ENCODE measurements at places on chromosomes 2 and 18.

DNA sequence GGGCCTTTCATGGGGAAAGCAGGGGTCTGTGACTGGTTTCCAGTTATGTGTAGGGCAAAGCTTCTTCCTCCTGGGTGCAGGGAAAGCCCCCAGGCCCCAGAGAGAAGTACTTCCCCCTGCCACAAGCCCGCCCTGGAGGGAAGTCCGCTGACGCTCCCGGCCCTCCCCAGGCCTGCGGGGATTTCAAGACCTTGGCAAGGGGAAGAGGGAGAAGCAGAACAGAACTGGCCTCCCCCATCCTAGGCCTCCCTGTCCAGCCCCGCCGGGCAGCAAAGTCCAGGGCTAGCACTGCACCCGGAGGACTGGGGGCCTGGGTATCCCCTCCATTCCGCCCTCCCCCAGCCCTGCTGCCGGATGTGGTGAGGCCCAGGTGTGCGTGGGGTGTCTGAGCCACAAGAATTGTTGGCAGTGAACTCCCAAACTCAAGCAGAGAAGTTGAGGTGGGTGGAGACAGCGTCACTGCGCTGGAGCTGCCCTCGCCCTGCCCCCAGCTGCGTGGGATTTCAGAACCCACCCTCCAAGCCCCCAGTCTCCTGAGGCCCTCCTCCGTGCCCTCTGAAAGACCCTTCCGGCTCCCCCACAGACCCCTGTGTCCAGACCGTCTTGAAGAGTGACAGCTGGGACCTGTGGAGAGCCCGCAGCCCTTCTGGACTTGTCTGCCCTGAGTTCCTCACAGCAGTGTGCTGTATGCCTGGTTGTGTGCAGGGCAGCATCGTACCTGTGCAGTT, 1.1 kb upstream of the DUSP2 start:
- DNase-seq: peak; percentile 79

GRCh38 chr2:23680951-23681350, 246.0 kb downstream of the ATAD2B start:
- no peak for DNase-seq

- DNase-seq: no peak
Observed at GRCh38 chr2:159082119-159082518, 113.7 kb downstream of the TANC1 start.

- DNase-seq: no peak
Observed at GRCh38 chr2:189566046-189566445, 14.5 kb downstream of the SLC40A1 start.

DNA sequence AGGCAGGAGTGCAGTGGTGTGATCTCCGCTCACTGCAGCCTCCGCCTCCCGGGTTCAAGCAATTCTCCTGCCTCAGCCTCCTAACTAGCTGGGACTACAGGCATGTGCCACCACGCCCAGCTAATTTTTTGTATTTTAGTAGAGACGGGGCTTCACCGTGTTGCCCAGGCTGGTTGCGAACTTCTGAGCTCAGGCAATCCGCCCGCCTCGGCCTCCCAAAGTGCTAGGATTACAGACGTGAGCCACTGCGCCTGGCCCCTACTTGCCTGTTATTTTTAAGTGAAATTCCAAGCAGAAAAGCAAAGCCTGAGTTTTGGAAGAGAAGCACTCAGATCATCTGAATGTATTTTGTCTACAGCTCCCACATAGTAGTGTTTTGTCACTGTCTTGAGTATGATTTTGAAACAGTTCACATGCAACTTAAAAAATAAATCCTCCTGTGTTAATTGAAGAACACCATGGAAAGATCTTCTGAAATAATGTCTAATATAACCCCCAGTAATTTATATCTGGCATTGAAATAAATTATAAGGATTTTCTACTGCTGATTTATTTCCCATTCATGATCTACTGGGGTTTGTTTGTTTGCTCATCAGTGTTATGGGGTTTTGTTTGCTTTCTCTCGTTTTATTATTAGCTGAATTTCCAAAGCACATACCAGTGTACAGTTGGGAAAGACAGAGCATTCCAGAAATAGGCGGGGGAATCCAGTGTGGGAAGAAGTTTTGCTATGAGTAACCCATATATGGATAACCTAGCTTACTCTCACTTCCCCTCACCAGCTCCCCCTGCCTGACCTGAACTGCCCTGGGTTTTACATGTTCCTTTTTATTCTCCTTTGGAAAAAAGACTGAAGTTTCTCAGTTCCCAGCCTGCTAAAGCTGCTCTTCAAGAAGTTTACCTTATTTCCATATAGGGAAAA, 80.1 kb upstream of the MAP3K20 start:
- DNase-seq: no peak

DNA sequence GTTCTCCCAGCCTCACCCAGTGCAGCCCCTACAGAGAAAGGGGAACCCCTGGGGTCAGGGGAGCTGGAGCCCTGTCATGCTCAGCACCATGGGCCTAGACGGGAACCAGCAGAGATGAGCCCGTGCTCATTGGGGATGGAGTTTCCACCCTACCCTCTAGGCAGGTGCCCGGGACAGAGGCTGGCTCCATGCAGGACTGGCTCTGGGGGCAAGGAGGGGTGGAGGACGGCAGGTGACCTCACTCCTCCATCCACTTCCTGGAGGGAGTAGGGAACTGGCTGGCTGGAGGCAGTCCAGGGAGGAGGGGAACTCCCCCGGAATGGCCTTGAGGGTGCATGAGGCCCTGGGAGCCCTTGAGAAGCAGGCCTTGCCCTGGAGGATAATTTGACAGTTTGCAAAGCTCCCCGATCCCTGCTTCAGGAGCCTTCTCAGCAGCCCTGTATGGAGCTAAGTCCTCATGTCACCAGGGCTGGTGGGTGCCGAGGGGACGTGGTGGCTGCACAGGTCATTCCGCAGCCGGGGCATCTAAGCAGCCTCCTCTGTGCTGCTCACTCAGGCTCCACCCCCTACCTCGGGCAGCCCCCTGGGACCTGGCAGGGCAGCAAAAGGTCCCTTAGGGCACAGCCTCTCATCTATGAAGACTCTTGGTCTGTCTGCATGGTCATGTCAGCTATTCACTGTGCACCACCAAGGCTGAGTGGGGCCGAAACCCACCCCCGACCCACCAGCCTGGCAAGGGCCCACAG, 2.1 kb downstream of the NEURL3 start:
- DNase-seq: no peak

GRCh38 chr18:12468445-12468844, 60.7 kb downstream of the PRELID3A start:
- no peak for DNase-seq

DNA sequence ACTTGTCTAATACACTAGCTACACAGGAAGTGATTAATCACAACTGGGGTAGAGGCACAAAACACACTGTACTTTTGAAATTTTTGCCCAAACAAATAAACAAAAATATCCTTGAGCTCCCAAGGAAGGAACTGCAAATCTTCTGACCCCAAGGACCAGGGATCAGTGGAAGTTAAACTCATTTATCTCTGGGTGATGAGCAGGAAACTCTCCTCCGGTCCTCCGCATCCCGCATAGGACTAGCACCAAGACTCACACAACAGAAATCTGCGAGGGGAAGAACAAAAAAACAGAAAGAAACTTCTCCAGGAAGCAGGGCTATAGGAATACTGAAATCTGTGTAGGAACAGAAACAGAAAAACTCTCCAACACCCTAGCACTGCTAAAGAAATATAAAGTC, 650.3 kb downstream of the DCDC2C start:
- no peak for DNase-seq

DNA sequence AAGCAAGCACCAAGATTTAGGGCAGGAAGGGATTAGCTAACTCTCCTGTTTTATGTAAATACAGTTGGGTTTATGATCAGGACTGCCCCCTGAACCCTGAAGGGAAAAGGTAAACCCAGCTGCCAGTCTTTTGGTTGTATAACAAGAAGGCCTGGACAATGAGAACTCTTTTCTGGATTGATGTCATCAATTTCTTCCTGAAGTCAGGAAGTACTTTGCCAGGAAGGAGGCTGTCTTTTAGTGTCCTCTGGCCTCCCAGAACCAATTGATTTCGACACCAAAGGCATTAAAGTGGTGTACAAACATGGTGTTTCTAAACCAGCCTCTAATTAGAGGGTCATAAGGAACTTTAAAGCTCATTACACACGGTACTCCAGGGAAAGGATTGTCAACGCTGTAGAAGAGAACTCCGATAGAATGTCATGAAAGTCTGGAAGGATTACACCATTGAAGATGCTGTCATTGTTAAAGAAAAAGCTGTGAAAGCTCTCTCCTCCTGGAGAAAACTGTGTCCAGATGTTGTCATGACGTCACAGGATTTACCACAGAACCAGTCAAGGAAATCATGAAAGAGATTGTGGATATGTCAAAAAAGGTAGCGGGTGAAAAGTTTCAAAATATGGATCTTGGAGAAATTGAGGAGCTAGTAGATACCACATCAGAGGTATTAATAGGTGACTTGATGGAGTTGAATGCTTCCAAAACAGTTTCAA, 78.8 kb downstream of the ANKRD12 start:
- no peak for DNase-seq

GRCh38 chr2:68365087-68365486, at the start of gene PLEK:
Gene PLEK, plus strand, starts transcription at chr2:68365282. Its CDS starts 70 bp downstream, at chr2:68365352.
- DNase-seq: no peak

DNA sequence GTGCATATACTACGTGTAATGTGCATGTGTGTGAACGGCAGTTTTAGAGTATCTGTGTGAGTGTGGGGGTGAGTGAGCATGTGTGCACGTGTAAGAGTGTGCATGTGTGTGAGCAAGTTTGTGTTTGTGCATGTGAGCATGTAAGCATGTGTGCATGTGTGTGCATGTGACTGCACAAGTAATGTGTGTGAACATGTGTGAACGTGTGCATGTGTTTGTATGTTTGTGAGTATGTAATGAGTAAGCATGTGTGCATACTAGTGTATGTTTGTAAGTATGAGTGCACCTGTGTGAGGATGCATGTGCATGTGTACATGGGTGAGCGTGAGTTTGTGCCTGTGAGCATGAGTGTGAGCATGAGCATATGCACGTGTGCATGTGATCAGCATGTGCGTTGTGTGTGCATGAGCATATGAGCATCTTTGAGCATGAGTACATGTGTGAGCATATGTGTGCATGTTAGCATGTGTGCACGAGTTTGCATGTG, 90.7 kb downstream of the ZNF516 start:
- DNase-seq: no peak

GRCh38 chr2:181438261-181438660, 18.9 kb upstream of the ITGA4 start:
- no peak for DNase-seq

DNA sequence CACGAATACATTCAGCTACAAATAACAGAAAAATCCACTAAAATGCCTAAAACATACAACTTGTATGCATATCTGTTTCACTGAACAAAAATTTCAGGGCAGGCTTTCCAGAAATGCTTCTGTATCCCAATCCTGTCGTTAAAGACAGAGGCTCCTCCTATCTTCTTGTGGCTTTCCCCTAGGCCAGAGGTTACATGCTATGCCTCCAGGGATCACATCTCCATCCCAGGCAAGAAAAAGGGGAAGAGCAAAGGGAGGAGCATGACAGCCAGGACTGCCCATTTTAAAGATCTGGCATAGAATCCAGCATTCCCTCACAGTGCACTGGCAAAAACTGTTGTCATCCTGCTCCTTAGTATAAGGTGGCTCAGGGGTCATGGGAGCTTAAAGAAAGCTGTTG, 268.7 kb upstream of the SETBP1 start:
- DNase-seq: no peak

GRCh38 chr18:72339976-72340375, 204.2 kb downstream of the CBLN2 start:
- no peak for DNase-seq

GRCh38 chr2:85754313-85755095, 713 bp downstream of the ATOH8 start:
- DNase-seq: no peak

DNA sequence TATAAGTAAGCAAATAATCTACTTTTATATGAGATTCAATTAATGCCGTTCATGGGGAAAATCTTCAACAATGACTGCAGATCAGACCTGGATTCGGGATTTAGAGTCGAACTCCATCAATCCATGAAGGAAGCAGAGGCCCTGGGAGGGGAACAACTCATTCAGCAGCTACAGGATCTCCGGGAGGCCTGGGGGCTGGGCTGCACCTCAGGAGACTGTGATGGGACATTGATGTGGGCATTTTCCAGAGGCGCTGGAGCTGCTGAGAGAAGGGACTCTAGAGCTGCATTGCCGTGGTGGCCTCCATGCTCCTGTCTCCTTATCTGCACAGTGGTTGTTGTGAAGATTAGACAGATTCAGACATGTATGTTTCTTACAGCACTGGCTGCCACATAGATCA, 76.9 kb downstream of the MYT1L start:
- no peak for DNase-seq

DNA sequence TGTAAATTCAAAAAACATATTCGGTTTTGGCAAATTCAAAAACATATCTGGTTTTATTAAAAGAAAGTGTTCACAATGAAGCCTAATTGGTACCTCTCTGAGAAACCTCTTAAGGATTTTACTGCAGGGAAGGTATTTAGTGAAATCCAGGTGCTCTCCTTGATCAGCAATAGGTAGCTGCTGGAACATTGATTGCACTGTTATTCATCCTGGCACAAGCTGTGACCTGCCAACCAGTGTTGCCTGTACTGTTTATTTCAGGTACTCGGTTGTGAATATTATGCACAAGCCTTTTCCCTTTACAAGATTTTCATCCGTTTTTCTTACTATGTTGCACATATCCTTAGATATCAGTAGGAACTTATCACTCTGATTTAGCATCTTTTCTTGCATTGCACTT, 155.8 kb upstream of the ZEB2 start:
- DNase-seq: no peak

- no peak for DNase-seq
Observed at GRCh38 chr2:238027058-238027457, 33.7 kb upstream of the SCLY start.

All from activated T-helper 1 cell treated with anti-CD3 and anti-CD28 coated beads, Interleukin-2, amount 50 U/mL, for 16 hours (primary cell).